ENCODE measurements at places on chromosomes 2 and 18. TPM values are rescaled to one million over a fixed set of nuclear protein-coding genes. Genes with fewer than 3 reads are reported as not detected.

DNA sequence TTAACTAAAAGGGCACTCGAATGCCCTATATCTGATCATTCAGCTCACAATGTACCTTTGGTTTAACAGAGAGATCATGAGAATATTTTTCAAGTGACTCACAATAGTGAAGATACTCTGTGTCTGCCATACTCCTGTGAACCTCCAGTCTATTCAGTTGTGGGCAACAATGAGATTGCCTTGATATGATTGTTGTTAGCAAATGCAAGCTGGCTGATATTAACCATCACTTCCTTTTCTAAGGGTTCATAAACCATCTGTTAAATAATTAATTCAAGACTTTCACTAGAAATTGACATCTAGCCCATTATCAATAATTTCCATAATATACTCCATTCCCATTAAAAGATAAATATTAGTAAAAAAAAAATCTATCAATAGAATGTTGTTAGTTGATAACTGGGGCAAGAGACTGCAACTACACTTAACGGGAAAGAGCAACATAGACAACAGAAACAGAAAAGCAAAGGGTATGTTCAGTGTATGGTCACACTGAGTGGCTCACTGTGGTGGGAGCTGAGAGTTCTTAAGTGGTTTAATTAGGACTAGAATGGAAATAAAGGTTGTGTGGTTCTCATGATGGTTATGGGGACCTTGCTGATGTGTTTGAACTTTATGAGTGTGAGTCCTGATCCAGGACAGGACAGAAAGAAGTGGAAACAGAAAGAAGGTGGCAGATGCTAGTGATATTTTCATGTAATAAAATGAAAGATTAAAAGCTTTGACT, 11.9 kb downstream of the IL18RAP start:
- no peak for DNase-seq

DNA sequence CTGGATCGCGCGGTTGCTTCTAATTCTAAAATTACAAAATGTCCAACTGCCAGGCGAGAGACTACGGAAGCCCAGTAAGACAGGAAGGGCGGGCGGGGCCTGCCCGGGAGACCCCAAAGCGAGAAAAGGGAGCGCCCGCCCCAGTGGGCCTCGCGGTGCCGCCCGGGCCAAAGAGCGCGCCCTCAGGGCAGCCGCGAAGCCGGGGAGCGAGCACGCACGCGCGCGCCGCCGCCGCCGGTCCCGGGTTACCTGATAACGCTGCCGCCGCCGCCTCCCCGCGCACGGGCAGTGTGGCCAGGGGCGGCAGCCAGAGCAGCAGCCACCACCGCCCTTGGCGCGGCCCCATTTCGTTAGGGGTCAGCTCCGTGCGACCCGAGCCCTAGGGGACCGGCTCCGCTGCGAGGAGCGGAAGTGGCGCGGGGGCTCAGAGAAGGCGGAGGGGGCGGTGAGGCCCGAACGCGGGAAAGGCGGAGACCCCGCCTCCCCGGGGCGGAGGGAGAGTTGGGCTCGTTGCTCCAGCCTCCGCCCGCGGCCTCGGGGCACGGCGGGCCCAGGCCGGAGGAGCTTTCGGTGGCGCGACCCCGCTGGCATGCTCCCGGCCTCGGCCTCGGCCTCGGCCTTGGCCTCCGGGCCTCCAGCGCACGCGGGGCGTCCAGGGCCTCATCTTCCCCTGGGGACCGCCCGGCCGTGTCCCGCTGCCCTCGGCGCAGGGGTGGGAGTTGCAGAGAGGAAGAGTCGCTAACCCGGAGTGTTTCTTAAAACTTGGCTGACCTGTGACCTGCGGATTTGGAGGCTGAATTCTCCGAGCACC, at the start of gene NEMP2:
NEMP2 (minus strand) TSS at position 413 of the 811 bp plus-strand sequence; CDS start at position 346, 67 bp downstream.
- DNase-seq: peak; percentile 67

- peak; percentile 11 for DNase-seq
Observed at GRCh38 chr2:112692495-112692911, 28.3 kb upstream of the NT5DC4 start.

DNA sequence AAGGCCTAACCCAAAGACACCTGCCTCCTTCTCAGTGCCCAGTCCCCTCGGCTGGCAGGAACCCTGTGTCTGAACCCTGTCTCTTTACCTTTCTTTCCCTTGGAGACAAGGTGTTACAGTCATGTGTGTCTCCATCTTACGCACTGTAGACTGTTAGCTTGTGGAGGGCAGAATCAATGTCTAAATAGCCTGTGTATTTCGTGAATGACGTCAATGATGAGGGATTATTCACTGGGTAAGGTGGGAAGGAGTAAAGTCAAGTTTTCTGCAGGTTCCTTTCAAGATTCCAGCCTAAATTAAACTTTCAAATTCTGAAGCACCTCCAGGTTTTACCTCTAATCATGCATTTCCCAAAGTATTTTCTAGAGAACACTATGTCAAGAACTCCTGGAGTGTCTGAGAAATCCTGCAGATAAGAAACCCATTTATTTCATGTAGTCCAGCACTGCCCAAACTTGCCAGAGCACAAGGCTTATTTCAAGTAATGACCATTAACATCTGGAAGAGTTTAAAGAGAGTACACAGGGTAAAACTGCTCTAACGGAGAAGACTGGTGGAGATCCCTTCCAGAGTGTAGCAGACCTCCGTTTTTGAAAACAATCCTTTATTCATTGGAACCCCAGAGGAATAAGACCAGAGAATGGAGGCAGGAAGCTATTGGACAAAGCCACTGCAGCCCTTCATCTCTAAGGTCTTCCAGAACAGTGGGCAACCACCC, 72.8 kb downstream of the KCNF1 start:
- no peak for DNase-seq

The FER1L5 gene
- not detected for total RNA-seq

The KLHL30 gene
- total RNA-seq: not detected

The AQP4 gene
- total RNA-seq: not detected

The RNF152 gene
- 180 TPM for total RNA-seq

The IL18R1 gene
- 0.22 TPM for total RNA-seq

Data from lung microvascular endothelial cell (primary cell).